ENCODE measurements at places on chromosomes 5 and 9.

GRCh38 chr5:72141440-72142355, 34.4 kb downstream of the MAP1B start:
- no peak for DNase-seq

DNA sequence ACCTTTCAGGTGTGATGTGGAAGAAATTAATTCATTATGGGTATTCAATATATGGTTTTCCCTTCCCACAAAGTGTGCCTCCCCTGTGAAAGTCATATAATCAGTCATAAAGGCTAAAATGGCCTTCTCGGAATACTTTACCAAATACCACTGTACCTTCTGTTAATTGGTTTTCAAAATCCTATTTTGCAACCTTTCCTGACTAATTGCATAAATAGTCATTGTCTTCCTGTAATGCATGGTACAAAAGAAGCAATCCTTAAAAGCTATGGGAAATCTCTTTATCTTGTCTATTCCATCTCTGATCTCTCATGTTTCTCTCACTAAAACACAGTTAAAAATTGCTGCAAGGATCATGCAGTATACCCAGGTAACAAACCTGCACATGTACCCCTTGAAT, 44.3 kb upstream of the UGCG start:
- DNase-seq = no peak

- DNase-seq = no peak
These were observed 1.3 kb upstream of the TMEM250 start for GRCh38 chr9:136119883-136120393.

- DNase-seq = no peak
These were observed 118.0 kb upstream of the OTULINL start for GRCh38 chr5:14463629-14464028.

GRCh38 chr5:180103487-180104167, 32.1 kb upstream of the RNF130 start:
- no peak for DNase-seq

- DNase-seq = no peak
These were observed 7.6 kb downstream of the GRIN1 start for GRCh38 chr9:137146527-137146918.

- no peak for DNase-seq
These were observed 49.3 kb upstream of the SYNPO start for GRCh38 chr5:150590979-150591695.

DNA sequence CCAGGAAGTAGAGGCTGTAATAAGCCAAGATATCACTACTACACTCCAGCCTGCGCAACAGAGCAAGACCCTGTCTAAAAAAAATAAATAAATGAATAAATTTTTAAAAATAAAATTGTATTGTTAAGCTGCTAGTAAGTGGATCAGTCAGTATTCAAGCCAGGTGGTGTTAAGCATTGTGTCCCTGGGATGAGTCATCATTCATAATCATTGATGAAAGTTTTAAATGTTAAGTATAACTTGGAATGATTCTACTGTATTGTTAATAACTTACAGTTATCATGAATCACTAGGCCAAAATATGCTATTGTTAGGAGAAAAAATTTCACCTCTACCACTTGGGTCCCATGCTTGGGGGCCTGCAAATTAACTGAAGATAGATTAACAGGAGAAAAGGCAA, 38.2 kb downstream of the MED10 start:
- no peak for DNase-seq

- DNase-seq = no peak
These were observed 1768.2 kb upstream of the WWC1 start for GRCh38 chr5:166523206-166523605.

DNA sequence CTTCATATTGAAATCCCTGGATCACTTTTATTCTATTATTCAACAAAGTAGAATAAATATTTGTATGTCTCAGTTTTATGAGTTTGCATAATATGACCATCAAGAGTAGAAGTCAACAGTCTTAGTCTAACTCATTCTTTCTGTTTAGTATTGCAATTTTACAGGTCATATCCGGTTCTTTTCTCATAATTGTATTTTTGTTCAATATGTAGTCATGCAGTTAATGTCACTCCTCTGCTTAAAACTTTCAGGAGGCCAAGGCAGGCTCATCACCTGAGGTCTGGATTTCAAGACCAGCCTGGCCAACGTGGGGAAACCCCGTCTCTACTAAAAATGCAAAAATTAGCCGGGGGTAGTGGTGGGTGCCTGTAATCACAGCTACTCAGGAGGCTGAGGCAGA, 148.4 kb upstream of the TRPM3 start:
- DNase-seq = no peak

DNA sequence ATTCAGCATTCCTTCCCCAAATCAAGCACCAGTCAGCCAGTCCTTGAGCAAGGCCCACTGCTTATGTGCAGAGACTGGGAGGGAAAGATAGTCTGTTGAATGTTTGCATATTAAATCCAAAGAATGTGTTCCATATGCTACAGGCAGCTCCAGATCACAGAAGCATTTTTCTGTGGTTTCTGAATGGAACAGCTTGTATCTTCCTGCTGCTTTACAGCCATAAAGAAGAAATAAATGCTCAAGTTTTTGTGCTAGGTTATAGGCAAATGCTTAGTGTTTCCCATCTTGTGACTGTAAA, 310.3 kb downstream of the TRIM36 start:
- no peak for DNase-seq

DNA sequence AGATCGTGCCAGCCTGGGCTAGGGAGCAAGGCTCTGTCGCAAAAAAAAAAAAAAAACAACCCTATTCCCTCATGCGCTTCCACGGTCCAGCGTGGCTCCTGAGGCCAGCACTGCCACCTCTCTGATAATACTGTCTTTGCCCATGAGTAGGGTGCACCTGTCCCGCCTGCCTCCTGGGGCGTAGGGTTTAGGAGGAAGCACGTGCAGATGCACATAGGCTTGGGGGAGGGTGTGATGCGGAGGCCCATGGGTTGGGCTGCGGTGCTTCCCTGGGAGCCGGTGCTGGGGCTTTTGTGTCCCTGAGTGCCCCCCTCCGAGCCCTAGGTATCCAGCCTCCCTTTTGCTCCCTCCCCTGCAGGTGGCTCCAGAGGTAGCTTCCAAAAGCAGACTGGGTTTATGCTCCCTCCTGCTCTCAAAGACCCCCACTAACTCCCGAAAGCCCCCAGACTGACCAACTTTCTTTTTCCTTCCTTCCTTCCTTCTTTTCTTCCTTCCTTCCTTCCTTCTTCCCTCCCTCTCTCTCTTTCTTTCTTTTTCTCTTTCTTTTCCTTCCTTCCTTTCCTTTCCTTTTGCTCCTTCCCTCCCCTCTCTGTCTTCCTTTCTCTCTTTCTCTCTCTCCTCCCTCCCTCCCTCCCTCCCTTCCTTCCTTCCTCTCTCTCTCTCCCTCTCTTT, 12.8 kb downstream of the FGFR4 start:
- DNase-seq = no peak

GRCh38 chr5:79517601-79518000, 3.7 kb upstream of the HOMER1 start:
- no peak for DNase-seq

DNA sequence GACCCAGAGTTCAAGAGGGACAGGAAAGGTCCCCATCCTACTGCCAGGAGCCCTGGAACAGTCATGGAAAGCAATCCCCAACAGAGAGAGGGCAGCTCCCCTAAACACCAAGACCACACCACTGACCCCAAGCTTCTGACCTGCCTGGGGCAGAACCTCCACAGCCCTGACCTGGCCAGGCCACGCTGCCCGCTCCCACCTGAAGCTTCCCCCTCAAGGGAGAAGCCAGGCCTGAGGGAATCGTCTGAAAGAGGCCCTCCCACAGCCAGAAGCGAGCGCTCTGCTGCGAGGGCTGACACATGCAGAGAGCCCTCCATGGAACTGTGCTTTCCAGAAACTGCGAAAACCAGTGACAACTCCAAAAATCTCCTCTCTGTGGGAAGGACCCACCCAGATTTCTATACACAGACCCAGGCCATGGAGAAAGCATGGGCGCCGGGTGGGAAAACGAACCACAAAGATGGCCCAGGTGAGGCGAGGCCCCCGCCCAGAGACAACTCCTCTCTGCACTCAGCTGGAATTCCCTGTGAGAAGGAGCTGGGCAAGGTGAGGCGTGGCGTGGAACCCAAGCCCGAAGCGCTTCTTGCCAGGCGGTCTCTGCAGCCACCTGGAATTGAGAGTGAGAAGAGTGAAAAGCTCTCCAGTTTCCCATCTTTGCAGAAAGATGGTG, 31.6 kb downstream of the CD180 start:
- DNase-seq = no peak

DNA sequence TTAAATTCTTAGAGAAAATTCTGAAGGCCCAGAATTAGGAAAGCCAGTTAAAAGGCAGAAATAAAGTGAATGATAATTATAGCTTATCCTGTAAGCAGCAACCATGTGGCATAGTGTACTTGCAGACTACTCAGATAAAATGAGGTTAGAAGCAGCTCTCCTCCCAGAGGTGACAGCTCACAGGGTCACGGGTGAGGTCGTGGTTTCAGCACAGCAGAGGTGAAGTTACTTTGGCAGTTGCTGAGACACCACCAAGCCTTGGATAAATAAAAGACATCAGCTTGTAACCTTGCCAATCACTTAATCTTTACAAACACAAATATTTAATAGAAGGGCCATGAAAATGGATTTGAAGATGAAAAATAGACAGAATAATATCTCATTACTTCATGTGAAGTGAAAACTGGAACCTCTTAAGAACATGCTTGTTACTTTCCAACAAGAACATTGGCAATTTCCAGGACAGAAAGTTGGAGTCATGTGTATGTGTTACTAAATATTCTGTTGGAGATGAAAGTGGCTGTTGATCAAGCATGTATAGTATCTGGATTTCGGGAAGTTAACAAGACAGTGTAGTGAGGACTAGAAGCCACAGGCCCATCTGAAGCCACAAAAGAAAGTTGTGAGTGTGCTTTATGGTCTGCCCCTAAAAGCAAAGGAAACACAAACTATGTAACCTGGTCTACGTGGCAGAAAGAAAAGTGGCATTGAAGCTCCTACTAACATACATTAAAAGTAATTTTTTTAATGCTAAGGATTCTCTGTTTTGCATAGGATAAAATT, 134.4 kb downstream of the ERCC6L2 start:
- peak; percentile 56 for DNase-seq

- DNase-seq = no peak
These were observed 174.8 kb downstream of the FAM114A2 start for GRCh38 chr5:153863951-153864350.

DNA sequence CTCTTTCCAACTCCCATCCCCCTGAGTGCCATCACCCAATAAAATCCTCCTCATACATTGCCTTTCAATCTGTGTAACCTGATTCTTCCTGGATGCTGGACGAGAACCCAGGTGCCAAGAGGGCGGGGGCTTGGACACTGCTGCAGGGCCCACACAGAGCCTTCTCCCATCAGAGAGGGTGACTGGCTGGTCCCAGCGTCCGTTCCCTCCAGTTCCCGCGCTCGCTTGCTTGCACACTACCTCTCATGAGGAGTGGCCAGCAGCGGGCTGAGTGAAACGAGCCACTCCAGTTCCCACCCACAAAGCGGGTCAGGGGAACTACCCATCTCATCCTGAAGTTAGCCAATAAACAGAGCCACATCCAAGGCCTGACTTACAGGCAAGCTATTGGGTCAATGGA, 602.6 kb upstream of the ADAMTS16 start:
- DNase-seq = no peak

GRCh38 chr9:134670851-134671281, 29.3 kb downstream of the COL5A1 start:
- no peak for DNase-seq

DNA sequence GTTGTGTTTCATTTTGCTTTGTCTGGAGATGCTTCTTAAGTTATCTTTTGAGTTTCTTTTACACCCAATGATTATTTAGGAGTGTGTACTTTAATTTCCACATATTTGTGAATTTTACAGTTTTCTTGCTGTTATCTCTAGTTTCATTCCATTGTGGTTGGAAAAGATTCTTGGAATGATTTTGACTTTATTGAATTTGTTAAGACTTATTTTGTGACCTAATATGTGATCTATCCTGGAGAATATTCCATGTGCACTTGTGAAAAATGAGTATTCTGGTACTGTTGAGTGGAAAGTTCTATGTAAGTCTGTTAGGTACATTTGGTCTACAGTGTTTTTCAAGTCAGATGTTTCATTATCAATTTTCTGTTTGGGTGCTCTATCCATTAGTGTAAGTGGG, 24.4 kb upstream of the GRAMD2B start:
- DNase-seq = no peak

DNA sequence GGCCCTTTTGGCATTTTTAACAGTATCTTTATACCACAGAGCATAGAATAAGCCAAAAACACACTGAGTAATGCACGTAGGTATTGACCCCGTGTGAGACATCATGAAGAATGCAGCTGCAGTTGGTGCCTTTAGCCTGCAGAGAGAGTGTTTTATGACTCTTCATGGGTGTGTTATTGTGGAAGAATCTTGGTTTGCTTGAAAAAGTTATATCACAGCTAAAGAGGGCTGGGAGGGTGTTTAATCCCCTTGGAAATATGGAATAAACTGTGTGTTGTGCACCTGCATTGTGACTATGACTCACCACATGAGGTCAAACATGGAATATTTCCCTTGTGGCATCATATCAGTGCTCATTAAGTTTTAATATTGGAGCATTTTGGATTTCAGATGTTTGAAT, 458.7 kb downstream of the CDH9 start:
- no peak for DNase-seq
